ENCODE measurements at places on chromosomes 1 and 21. TPM values are rescaled to one million over a fixed set of nuclear protein-coding genes. Genes with fewer than 3 reads are reported as not detected.

Gene WLS
- total RNA-seq, result not detected

Gene HS2ST1
- total RNA-seq, result 4.5 TPM

Gene WARS2
- 22.5 TPM for total RNA-seq

Gene CDK18
- 7.9 TPM for total RNA-seq

Gene FCGR2B
- 0.21 TPM for total RNA-seq

Gene BCL2L15
- total RNA-seq, result 1.1 TPM

Gene OR2T33
- not detected for total RNA-seq

Gene TRABD2B
- total RNA-seq, result not detected

Gene MXRA8
- 0.66 TPM for total RNA-seq

Gene GBP7
- total RNA-seq, result not detected

Gene SLC6A9
- total RNA-seq, result 6.2 TPM

Gene PATJ
- total RNA-seq, result 24.7 TPM

Gene FAM72D
- 32.4 TPM for total RNA-seq

Gene AADACL3
- total RNA-seq, result not detected

Gene GJB4
- not detected for total RNA-seq

Gene HMGB4
- total RNA-seq, result not detected
